ENCODE measurements at places on chromosomes 2 and 18.

DNA sequence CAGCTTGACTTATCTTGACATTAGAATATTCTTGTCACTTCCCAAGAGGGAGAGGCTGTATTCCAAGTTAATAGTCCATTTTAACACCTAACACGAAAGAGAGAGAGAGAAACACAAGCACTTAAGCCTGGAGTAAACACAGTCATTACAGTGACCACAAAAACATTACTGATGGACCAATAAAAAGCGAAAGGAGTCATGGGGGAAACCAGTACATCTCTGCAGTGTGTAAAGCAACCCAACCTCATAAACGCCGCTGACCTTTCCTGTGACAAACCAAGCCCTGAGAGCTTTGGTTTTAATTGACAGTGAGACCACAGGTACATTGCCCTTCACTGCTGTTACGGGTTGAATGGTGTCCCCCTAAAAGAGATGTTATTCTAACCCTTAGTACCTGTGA lies 78.3 kb downstream of the SMAD4 start:
- no peak for DNase-seq

- DNase-seq, result no peak
Observed at GRCh38 chr2:27245626-27246025, 17.2 kb downstream of the SLC30A3 start.

DNA sequence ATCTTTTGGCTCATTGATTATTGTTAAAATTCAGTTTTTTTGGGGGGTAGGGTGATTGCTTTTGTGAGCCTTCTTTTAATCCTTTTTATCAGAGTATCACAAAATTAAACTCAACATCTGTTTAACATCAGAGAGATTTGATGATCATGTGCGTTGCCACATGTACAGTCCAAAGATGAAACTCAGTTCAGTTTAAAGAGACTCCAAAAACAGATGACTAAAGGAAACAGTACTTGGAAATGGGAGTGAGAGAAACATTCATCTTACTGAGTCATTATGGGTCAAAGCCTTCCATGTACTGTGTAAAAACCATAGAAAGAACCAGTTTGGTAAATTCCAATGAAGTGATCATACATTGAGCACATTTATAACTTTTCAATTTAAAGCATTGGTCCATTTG lies 53.0 kb downstream of the LYPD6 start:
- no peak for DNase-seq

DNA sequence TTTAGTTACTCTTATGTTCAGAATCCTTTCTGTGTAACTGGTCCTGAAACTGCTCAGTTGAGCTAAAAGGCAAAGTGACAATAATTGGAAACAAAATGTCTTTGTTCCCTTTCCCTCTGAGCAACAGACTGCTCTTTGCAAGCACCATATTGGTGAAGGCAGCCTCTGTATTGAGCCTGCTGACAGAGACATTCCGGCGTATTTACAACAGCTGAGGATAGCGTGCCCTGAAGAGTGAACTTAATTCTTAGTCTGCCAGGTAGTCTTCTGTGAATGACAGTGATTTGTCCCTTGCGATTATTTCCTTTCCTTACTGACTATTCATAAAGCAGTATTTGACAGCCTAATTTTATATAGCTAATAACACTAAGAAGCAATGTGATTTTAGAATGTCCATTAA lies 239.1 kb downstream of the CPS1 start:
- no peak for DNase-seq

GRCh38 chr2:109189751-109190150 lies 60.7 kb downstream of the SH3RF3 start:
- no peak for DNase-seq

DNA sequence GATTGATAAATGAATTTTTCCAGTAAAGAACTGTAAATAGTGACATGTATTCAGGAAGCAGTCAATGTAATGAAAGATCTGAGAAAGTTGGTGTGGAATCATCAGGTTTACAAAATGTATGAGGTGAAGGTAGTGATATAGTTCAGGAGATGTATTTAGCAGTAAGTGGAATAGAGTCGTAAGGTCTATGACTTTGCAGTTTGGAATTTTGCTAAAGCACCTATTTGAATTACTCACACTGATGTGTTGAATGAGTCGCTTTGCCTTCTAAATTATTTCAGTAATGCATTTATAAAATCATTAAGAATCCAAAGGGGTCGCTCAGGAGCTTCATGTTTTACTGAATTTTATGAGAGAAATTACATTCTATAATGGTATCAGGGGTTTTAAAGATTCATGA lies 713.7 kb downstream of the DSC3 start:
- no peak for DNase-seq

DNA sequence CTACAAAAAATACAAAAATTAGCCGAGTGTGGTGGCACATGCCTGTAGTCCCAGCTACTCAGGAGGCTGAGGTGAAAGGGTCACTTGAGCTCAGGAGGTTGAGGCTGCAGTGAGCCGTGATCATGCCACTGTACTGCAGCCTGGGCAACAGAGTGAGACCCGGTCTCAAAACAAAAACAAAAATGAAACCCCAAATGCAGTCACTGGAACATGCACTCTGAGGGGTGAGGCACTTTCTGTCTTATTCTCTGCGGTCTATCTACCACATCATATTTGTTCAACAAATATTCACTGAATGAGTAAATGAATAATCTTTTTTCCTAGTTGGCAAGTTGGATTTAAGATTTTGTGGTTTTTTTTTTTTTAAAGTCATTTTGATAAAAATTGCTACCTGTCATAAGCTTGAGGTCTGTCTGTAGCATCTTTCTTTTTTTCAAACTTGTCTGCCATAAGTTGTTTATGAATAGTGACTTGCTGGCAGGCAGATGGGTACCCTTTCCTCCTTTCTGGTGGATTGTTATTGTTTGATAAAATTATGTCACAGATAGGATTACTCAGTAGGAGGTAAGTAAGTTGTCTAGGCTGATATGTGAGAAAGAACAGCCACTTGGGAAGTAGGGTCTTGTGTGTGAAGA lies 11.8 kb downstream of the CHRNA1 start:
- DNase-seq, result no peak

GRCh38 chr2:211408483-211408891 lies 852.1 kb downstream of the CPS1 start:
- DNase-seq, result peak; percentile 90

GRCh38 chr2:155815851-155816250 lies 516.7 kb downstream of the NR4A2 start:
- no peak for DNase-seq

DNA sequence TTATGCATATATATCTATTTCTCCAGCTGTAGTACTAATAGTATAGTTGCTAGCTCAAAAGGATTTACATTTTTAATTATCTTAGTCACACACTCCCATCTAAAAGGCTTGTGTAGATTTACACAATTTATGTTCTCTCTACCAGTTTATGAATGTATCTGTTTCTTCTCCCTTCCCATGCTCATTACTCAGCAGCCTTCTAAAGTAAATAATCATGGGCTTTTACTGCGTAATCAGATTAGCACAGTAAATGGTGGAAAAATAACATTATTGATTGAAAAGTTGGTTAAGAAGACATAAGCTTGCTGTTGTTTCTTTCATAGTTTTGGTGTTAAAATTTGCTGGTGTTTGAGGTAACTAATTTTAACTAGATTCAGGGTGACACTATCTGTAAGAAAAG lies 81.8 kb downstream of the PTPN4 start:
- DNase-seq, result no peak

DNA sequence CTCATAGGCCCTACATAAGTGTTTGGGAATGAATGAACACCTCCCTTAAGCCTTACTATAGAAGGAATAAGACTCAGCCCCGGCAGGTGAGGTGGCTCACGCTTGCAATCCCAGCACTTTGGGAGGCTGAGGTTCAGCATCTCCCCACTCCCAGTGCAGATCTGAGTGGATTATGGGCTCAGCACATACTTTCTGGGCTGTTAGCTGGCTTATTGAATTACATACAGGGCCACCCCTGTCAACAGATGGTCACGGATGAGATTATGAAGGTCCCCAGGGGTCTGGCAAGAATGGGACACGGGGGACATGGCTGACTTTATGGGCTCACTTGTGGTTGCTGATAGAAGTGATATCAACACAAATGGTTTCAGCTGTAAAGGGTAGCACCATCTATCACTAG lies 322.3 kb downstream of the TSN start:
- DNase-seq, result no peak

- no peak for DNase-seq
Observed at GRCh38 chr2:88377641-88377991, 74.9 kb downstream of the FOXI3 start.

GRCh38 chr2:128024816-128025215 lies 3.0 kb downstream of the SAP130 start:
- no peak for DNase-seq

GRCh38 chr2:231563378-231563961 lies 29.2 kb upstream of the TEX44 start:
- DNase-seq, result peak; percentile 65

- DNase-seq, result no peak
Observed at GRCh38 chr2:231134910-231135655, 10.2 kb upstream of the HTR2B start.

DNA sequence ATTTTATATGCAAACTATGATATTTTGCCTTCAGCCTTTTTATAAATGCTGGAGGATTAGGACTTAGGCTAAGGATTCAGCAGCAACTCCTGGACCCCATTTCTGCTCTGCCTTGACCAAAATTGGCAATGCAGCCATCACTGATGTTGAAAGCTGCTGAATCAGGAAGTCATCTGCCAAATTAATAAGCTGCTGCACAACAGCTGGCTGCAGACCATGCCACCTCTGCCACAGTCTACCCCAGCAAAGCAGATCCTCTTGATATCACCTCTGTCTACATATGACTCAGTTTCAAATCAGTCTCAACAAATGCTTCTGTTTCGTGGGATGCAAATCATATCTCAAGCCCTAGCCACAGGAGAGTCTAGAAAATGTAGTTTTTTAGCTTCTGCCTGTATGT lies 7.1 kb upstream of the SOS1 start:
- DNase-seq, result peak; percentile 36
